Caco-2 (cell line): ENCODE measurements at places on chromosomes 16 and 17. TPM values are rescaled to one million over a fixed set of nuclear protein-coding genes. Genes with fewer than 3 reads are reported as not detected.

DNA sequence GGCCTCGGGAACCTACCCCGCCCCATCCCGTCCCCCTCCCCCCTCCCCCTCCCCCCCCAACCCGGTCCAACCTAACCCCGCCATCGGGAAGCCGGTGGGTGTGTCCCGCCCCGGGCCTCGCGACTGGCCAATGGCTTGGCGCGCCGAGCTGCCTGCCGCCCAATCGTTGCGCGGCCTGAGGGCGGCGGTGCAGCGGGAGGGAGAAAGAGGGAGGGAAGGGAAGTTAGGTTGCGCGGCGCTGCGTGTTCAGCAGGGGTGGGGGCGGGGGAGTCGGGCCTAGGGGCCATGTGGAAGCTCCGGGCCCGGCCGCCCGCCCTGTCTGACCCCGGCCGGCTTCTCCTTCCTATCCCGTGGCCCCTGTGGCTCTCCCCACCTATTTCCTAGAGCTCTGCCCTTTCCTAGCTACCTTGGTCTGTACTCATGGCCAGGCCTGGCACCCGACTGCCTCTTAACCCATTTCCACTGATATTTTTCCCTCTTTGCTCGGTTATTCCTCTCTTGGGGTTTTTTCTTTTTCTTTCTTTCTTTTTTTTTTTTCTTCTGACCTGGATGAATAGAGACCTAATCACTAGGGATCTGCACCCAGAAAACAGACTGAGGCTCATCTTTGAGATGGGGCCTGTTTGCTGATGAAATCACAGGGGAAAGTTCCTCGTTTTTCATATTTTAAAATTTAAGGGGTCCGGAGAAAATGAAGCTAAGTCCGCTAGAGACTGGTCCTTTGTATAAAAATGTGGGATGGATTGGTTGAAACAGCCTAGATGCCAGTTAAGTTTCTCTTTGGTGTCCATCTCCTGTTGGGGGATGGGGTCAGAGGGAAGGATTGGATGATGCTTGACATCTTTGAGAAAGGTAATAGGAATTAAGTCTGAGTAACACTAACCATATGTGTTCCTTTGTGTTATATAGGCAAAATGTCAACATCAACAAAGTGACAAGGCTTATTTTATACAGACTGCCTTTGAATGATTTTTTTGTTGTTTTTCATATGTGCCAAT is 1.1 kb downstream of the KPNB1 start:
- H3K4me1 ChIP-seq = peaks cover 29% of the 10 kb centered on the region
- H3K4me3 ChIP-seq = peak overlapping the region; percentile 92
- H3K27ac ChIP-seq = peak overlapping the region; percentile 83
- peak; percentile 100 for DNase-seq
- no peaks in the 10 kb centered on the region for H3K27me3 ChIP-seq

DNA sequence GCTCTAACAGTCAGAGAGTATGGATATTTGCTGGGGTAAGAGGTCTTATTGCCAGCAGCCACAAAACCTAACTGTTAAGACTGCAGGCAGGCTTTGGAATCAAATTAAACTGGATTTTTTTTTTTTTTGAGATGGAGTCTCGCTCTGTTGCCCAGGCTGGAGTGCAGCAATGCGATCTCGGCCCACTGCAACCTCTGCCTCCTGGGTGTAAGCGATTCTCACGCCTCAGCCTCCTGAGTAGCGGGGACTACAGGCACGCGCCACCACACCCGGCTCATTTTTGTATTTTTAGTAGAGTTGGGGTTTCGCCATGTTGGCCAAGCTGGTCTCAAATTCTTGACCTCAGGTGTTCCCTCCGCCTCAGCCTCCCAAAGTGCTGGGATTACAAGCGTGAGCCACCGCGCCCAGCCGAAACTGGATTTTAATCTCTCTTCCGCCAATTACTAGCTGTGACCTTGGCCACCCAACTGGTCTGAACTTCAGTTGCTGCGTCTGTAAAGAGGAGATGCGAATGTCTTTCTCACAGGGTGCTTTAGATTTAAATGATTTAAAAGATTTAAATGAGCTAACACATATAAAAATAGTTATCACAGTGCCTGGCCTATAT is 842 bp downstream of the MRPL10 start:
- H3K36me3 ChIP-seq = peaks cover 7% of the 10 kb centered on the region
- peak overlapping the region; percentile 84 for H3K27ac ChIP-seq
- peak; percentile 32 for DNase-seq

GRCh38 chr17:148757-149156 is 11.4 kb downstream of the SCGB1C2 start:
- no peaks in the 10 kb centered on the region for H3K36me3 ChIP-seq
- no peak overlapping the region for H3K4me3 ChIP-seq
- DNase-seq = peak; percentile 0
- no peak overlapping the region for H3K27ac ChIP-seq
- H3K27me3 ChIP-seq = no peaks in the 10 kb centered on the region

The ASB16 gene
- total RNA-seq = 0.26 TPM in 1 of 2 replicates, not detected in the other

The MLKL gene
- 9.7 and 10.8 TPM in 2 replicates for total RNA-seq

DNA sequence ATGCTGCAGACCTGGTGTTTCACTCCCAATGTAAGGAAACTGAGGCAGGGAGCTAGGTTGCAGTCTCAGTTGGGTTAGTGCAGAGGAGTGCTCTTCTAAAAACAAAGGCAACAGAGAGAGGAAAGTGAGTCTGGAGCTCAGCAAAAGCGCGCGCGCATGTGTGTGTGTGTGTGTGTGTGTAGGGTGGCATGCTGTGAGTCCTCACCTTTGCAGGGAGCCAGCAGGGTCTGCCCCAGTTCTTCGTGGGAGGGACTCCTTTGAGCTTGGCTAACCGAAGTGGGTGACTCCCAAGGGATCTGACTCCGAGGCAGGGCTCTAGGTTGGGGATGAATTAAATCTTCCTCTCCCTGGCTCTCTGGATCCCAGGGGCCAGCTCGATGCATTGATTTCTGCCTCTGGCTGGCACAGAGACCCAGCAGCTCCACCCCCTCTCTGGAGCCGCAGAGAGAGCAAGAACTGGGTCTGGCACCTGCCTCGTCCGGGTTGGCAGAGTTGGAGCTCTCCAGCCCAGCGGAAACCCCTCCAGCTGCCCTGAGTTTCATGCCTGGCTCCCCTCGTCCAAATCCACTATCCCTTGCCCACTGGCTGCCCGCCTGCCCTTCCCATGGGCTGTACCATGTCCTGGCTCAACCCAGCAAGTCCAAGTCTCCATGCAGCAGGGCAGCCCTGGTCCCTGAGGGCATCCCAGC is 1.3 kb upstream of the BTBD17 start:
- no peak overlapping the region for H3K4me3 ChIP-seq
- H3K4me1 ChIP-seq = no peaks in the 10 kb centered on the region
- no peak for DNase-seq
- no peak overlapping the region for H3K27ac ChIP-seq
- no peaks in the 10 kb centered on the region for H3K36me3 ChIP-seq

The LGALS9B gene
- total RNA-seq = not detected in 2 replicates

GRCh38 chr17:50048988-50049387 is 6.9 kb upstream of the ITGA3 start:
- H3K27me3 ChIP-seq = no peaks in the 10 kb centered on the region
- no peak overlapping the region for H3K4me3 ChIP-seq
- H3K36me3 ChIP-seq = no peaks in the 10 kb centered on the region
- no peak overlapping the region for H3K27ac ChIP-seq
- no peak for DNase-seq
- peaks cover 28% of the 10 kb centered on the region for H3K4me1 ChIP-seq

DNA sequence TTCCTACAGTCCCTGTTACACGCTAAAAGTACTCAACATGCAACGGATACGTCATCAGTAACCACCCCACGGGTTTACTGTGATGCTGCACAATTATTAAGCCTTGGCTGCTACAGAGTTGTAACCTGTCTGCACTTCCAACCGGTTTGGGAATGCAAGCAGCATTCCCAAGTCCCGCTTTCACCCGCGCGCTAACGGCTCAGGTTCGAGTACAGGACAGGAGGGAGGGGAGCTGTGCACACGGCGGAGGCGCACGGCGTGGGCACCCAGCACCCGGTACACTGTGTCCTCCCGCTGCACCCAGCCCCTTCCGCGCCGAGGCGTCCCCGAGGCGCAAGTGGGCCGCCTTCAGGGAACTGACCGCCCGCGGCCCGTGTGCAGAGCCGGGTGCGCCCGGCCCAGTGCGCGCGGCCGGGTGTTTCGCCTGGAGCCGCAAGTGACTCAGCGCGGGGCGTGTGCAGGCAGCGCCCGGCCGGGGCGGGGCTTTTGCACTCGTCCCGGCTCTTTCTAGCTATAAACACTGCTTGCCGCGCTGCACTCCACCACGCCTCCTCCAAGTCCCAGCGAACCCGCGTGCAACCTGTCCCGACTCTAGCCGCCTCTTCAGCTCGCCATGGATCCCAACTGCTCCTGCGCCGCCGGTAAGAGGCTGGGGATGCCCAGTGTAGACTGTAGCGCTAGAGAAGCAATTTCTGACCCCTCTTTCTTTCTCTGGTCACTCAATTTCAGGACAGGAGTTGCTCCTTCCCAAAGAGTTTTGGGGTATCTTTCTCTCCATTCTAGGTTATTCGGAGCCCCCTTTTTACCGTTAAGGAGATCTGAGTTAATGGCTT is at the start of gene MT2A:
Gene MT2A, plus strand, starts transcription at position 542 of the 833 bp plus-strand sequence. Its CDS starts 72 bp downstream, at position 614.
- H3K27me3 ChIP-seq = no peaks in the 10 kb centered on the region; the same call in 1 of the 2 replicates
- H3K4me1 ChIP-seq = peaks cover 11% of the 10 kb centered on the region; the same call in 1 of the 2 replicates
- peak; percentile 93 for DNase-seq
- H3K27ac ChIP-seq = peak within 1 kb of the TSS; percentile 66
- peak within 1 kb of the TSS; percentile 39 for H3K4me3 ChIP-seq
- H3K36me3 ChIP-seq = no peaks in the 10 kb centered on the region

DNA sequence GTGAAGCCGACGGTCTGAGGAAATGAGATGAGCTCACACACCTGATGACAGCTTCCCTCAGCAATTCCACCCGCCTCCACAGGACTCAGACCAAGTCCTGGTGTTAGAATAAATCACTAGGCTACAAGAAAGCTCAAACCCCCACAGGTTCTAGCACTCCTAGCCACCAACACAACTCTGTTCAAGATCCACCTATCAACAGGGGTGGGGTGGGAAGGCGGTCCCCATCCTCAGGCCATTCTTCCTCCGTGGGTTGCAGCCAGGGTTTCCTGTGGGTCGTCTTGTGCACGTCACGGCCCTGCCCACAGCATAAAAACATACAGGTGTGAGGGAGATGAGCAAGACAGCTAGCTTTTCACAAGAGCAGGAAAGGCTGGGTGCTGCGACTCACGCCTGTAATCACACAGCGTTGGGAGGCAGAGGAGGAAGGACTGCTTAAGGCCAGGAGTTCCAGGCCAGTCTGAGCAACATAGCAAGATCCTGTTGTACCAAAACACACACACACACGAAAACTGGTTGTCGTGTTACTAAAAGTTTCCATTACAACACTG is 81.1 kb downstream of the ANKRD11 start:
- H3K27ac ChIP-seq = peak overlapping the region; percentile 81
- no peak overlapping the region for H3K4me3 ChIP-seq
- no peak for DNase-seq
- H3K27me3 ChIP-seq = no peaks in the 10 kb centered on the region
- no peaks in the 10 kb centered on the region for H3K36me3 ChIP-seq
- peaks cover 79% of the 10 kb centered on the region for H3K4me1 ChIP-seq

GRCh38 chr17:56629531-56630075 is 36.1 kb downstream of the NOG start:
- H3K4me1 ChIP-seq = no peaks in the 10 kb centered on the region
- H3K36me3 ChIP-seq = no peaks in the 10 kb centered on the region
- H3K27ac ChIP-seq = no peak overlapping the region
- no peak overlapping the region for H3K4me3 ChIP-seq

- no peaks in the 10 kb centered on the region for H3K4me1 ChIP-seq
- no peak overlapping the region for H3K4me3 ChIP-seq
- DNase-seq = no peak
- H3K36me3 ChIP-seq = no peaks in the 10 kb centered on the region
Observed at GRCh38 chr16:10752843-10753523, 9.3 kb downstream of the NUBP1 start.

GRCh38 chr16:5850632-5851392 is 753.2 kb upstream of the EEF2KMT start:
- H3K27me3 ChIP-seq = no peaks in the 10 kb centered on the region
- H3K27ac ChIP-seq = no peak overlapping the region
- H3K36me3 ChIP-seq = no peaks in the 10 kb centered on the region
- no peak overlapping the region for H3K4me3 ChIP-seq

- DNase-seq = no peak
- no peaks in the 10 kb centered on the region for H3K4me1 ChIP-seq
- no peak overlapping the region for H3K4me3 ChIP-seq
- no peaks in the 10 kb centered on the region for H3K27me3 ChIP-seq
Observed at GRCh38 chr16:52353249-52353648, 193.7 kb downstream of the TOX3 start.

- H3K27me3 ChIP-seq = no peaks in the 10 kb centered on the region
- H3K27ac ChIP-seq = no peak overlapping the region
- no peak for DNase-seq
Observed at GRCh38 chr16:49344401-49344800, 29.2 kb upstream of the C16orf78 start.

- no peak overlapping the region for H3K27ac ChIP-seq
- no peaks in the 10 kb centered on the region for H3K27me3 ChIP-seq
- no peak for DNase-seq
- no peaks in the 10 kb centered on the region for H3K36me3 ChIP-seq
- peaks cover 25% of the 10 kb centered on the region for H3K4me1 ChIP-seq
- no peak overlapping the region for H3K4me3 ChIP-seq
Observed at GRCh38 chr16:51231702-51232101, 80.6 kb upstream of the SALL1 start.

- H3K27ac ChIP-seq = no peak overlapping the region
- DNase-seq = no peak
- no peaks in the 10 kb centered on the region for H3K27me3 ChIP-seq
- H3K4me1 ChIP-seq = no peaks in the 10 kb centered on the region
- H3K36me3 ChIP-seq = no peaks in the 10 kb centered on the region
Observed at GRCh38 chr17:4807605-4808377, 839 bp downstream of the PLD2 start.

The PRCD gene
- total RNA-seq = not detected in 2 replicates

The KRT15 gene
- total RNA-seq = 5.3 and 10.5 TPM in 2 replicates

The SLC16A13 gene
- total RNA-seq = 7.1 and 8.7 TPM in 2 replicates

DNA sequence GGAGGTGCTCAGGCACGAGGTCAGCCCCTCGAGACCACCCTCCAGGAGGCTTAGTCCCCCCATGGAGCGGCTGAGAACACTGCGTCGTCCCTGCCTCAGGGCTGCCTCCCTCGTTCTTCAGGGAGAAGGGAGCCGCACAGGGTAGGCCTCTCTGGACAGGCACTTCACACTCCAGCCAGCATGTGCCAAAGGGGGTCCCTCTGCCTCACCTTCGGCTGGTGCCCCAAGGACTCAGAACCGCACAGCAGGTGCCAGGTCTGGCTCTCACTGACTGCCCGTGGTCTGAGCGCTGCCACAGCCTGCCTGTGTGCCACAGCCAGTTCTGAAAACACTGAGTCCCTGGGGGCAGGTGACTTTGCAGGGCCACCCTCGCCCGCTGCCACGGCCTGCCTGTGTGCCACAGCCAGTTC is 7.1 kb downstream of the P2RX5 start:
- no peaks in the 10 kb centered on the region for H3K36me3 ChIP-seq
- H3K4me3 ChIP-seq = no peak overlapping the region
- no peak overlapping the region for H3K27ac ChIP-seq

- H3K4me1 ChIP-seq = peaks cover 13% of the 10 kb centered on the region
- no peak for DNase-seq
- H3K4me3 ChIP-seq = no peak overlapping the region
- peaks cover 5% of the 10 kb centered on the region for H3K36me3 ChIP-seq
- H3K27ac ChIP-seq = no peak overlapping the region
- no peaks in the 10 kb centered on the region for H3K27me3 ChIP-seq
Observed at GRCh38 chr16:70399951-70400350, 38.9 kb downstream of the ST3GAL2 start.
